ENCODE measurements at places on chromosomes 1 and 21.

GRCh38 chr1:6438047-6438525 lies 13.5 kb downstream of the ESPN start:
- DNase-seq, result peak; percentile 80

GRCh38 chr1:55955016-55955621 lies 624.2 kb downstream of the PLPP3 start:
- DNase-seq, result no peak

DNA sequence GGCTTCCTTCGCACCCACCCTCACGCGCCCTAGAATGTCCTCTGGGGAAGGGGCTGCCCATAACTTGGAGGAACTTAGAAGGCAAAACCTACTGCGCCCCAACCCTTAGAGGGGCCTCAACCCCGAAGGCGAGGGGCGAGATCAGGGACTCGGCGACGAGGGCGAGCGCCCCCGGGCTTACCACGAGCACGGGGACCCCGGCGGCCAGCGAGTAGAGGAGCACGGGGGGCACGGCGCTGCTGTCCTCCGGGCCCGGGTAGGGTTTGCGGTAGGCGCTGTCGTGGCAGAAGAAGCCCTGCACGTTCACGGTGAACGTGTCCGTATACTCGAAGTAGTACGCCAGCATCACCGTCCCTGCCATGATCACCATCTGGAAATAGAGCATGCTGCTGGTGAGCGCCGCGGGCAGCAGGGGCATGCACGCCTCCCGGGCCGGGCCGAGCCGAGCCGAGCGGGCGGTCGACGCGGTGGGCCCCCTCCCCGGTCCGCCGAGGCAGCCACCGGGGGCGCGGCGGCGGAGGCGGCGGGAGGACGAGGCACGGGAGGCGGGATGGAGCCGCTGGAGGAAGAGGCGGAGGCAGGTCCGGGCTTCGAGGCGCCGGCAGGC lies 304 bp downstream of the PLPPR5 start:
- peak; percentile 19 for DNase-seq

- DNase-seq, result no peak
Observed at GRCh38 chr1:65882076-65882475, 89.4 kb downstream of the PDE4B start.

GRCh38 chr1:39047374-39048229 lies 21.5 kb downstream of the NDUFS5 start:
- peak; percentile 70 for DNase-seq

- no peak for DNase-seq
Observed at GRCh38 chr21:25961042-25961441, 209.5 kb downstream of the APP start.

DNA sequence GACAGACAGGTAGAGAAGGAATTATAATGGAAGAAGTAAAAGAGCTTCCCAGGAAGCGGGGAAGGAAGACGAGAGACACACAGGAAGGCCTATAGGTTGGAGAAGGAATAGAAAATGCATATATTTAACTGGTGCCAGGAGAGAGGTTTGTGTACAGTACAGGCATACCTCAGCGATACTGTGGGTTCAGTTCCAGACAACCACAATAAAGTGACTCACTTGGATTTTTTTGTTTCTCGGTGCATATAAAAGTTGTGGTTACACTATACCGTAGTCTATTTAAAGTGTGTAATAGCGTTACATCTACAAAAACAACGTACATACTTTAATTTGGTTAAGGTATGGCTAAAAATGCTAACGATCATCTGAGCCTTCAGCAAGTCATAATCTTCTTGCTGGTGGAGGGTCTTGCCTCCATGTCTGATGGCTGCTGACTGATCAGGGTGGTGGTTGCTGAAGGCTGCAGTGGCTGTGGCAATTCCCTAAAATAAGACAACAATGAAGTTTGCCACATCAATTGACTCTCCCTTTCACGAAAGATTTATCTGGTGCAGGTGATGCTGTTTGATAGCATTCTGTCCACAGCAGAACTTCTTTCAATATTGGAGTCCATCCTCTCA lies 16.0 kb downstream of the YARS1 start:
- no peak for DNase-seq

GRCh38 chr1:91527266-91527765 lies 26.7 kb downstream of the CDC7 start:
- no peak for DNase-seq

DNA sequence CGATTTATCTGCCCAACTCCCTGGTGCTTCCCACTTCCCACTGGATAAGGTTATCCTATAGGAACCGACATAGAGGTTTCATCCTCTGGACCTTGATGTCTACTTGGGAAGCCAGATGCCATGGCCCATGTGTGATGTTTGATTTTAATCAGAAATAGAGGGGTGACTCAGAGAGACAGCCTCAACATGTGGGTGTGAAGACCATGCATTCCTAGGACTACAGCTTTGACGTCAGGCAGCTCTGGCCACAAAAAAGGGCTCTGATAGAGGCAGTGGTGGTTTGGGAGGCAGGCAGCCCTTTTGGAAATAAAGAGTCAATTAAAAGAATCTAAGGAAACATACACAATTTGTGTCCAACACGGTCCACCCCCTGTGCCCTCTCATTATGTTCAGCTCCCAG lies 5.2 kb upstream of the SH2D2A start:
- peak; percentile 55 for DNase-seq

DNA sequence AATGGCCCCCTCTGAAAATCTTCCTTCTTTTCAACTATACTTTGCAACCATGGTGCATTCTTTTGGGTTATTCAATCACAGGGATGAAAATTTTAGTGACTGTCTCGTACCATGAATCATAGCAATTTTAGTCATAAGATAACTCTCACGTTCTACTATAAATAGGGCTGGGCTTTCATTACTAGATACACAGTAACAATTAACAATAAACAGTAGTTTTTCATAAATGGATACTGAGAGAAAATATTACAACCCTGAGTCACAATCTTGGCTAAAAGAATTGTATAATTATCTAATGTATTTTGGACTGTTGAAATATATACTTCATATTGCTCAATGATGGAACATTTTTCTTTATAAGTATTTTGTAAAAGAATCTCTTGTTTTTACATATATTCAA lies 96.1 kb downstream of the TEX35 start:
- peak; percentile 59 for DNase-seq

- no peak for DNase-seq
Observed at GRCh38 chr1:23475641-23476040, 8.3 kb downstream of the ASAP3 start.

DNA sequence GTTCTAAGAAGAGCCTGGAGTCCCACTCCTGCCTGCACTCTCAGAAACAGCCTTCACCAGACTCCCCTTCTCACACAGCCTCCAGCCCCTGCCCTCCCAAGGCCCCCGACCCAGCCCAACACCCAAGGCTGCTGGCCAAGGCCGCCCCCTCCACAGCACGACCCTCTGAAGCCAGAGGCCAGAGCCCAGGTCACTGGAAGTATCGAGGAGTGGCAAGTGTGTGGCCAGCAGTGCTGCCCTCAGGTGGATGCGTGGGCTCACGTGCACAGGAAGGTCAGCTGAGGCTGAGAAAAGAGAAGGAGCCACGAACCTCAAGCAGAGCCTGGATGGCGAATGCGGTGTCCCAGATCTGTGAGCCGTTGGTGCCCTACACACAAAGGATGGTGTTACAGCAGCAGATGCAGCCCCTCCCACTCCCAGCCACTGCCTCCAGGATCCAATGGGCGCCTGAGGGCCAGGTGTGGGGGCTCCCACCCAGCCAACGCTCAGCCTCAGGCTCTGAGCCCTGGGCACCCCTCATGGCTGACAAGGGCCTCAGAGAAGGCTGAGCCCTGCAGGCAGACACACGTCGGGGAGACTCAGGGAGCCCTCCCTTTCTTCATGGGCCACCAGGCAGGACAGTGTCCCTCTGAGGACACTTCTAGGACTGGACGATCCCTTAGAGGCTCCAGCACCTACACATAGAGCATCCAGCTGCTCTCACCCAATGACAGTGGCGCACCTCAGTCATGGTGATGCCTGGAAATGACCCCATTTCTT lies 18.0 kb downstream of the LSS start:
- no peak for DNase-seq

DNA sequence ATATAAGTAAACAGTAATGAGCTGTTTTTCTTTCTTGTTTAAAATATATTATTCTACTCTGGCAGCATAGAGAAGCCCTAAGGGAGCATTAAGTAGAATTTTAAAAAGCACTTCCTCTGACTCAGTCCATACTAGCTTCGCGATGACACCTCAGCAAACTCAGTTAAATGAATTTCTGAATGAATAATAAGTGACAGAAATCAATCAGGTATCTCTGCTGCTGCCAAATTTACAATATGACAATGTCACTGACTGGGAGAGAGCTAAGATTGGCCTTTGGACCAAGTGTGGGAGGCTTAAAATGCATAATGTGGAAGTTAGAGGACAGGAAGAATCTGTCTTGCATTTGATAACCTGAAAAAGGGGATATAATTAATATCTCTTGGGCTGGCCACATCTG lies 296.1 kb downstream of the HHIPL2 start:
- DNase-seq, result no peak

GRCh38 chr1:221573756-221574155 lies 168.1 kb downstream of the DUSP10 start:
- DNase-seq, result no peak

All from hepatic stellate cell (primary cell).